ENCODE measurements at places on chromosomes 1 and 21. TPM values are rescaled to one million over a fixed set of nuclear protein-coding genes. Genes with fewer than 3 reads are reported as not detected.

DNA sequence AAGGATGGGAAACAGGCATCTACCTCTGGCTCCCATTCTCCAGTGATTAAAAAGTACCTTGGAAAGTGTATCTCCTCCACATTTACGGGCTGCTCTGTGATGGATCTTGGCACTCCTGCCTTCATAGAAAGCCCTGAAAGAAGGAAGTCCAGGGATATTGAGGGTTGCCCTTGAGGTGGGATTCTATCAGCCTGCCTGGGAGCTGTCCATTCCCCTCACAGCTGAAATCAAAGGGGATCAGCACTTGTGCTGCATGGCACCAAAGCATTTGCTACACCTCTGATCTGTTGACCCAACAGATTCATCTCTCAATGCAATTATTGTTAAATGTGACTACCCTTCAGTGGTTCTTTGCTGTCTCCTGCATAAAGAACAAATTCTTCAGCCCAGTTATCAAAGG lies 442.0 kb upstream of the RUNX1 start:
- no peak for DNase-seq

Gene RIPPLY3
- 0.47 TPM for total RNA-seq

Gene KLF18
- not detected for total RNA-seq

Gene FGR
- 3.5 TPM for total RNA-seq

DNA sequence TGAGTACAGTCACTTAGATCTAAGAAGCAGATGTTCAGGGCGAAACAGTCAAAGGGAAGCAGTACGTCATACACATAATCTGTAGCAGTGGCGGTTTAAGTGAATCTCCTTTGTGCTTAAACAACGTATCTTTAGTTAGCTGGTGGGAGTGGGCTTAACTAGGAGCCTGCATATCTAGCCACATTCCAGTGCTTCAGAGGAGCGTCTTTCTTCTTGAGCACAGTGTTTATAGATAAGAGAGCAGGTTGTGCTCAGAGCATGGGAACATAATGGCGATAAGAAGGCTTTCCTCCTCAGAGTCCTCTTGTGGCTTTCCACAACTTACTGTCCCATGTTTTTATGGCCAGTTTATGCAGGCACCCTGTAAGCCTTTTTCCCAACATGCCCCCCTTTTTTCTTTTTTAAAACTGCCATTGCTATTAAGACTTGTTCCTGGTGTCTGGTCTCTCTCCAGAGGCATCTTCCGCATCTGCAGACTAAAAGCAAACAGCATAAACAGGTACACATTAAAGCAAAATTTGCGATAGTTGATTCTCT lies 3.2 kb downstream of the DAP3 start:
- DNase-seq = no peak

GRCh38 chr1:168485048-168485447 lies 58.7 kb downstream of the XCL2 start:
- no peak for DNase-seq

Gene NUP210L
- not detected for total RNA-seq

DNA sequence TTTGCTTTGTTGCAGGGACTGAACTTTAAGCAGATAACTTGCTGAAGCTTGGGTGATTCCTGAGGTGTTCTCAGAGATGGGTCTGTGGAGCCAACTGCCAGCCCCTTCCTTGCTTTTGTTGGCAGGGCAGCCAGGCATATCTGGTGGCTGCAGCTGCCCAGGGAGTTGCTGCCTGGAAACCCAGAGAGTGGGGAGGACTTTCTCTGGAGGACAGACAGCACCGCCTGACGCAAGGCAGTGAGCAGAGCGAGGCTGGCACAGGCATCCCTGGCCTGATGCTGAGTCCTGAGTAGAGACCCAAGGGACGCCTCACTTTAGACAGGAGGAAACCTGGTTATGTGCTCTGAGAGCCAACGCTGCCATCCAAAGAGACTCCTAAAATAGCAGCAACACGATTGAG lies 9.8 kb upstream of the OLFML2B start:
- no peak for DNase-seq

DNA sequence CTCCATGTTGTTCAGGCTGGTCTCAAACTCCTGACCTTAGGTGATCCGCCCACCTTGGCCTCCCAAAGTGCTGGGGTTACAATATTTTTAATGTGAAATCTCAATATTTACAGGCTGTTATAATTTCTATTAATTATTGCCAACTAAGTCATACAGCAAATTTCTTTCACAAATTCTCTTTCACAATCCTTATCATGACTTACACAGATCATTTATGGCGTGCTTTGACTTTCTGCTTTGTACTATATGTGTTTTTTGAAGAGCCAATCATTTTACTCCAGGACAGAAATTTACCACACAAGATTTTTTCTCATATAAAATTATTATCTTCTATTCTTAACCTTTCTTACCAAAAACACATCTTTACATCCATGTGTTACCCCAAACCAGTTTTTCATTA lies 1729.9 kb downstream of the NCAM2 start:
- DNase-seq = no peak

- DNase-seq = no peak
These were observed 17.0 kb upstream of the IGSF21 start for GRCh38 chr1:18090636-18091035.

DNA sequence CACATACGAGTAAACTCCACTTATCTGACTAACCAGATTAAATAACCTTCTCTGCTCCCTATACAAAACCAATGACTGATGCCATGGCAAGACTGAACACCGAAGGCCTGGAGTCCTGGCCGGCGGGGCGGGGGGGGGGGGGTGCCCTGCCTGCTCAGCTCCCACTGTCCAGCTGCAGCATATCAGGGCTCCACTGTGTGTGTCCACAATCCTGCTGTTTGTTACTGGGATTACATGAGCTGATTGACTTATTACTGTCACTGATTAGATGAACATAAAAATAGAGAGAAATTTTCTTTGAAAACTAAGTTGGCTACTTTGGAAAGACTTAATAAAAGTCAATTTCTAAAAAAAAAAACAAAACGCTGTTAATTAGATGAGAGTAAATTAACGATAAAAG lies 24.9 kb downstream of the TMEM63A start:
- DNase-seq = no peak

GRCh38 chr1:8395433-8395866 lies 77.5 kb downstream of the SLC45A1 start:
- DNase-seq = no peak

Gene PDPN
- 16.9 TPM for total RNA-seq

Gene SMIM12
- total RNA-seq = 41.8 TPM

DNA sequence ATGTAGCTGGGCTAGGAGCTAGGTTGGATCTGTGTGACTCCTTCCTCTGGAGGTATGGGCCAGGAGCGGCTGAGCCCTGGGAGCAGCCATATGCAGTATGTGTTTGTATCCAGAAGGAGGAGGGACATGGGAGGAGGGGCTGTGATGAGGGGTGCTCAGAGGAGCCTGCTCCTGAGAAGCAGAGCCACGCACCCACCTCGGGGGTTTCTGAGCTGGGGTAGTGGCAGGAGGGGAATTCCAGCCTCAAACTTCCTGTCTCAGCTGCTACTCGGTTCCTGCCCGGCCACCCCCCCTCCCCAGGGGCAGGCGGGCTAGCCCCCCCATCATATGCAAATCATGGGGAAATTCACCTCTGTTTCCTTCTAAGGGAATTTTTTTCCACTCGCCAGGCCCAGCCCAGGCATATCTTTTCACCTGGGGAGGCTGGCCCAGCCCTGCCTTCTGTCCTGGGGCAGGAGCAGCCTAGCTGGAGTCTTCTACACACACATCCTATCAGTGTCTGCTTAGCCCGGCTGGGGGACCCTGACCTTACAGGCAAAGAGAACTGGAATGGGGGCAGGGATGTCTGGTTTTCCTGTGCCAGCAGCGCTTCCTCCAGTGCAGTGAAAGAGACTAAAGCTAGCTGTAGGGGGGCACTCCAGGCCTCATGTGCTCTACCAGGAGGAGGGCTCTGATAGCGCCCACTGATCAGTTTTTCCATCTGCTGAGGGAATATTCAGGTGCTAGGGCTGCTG lies 3.0 kb downstream of the ZC3H12A start:
- DNase-seq = no peak

GRCh38 chr1:31693231-31693630 lies 10.6 kb downstream of the COL16A1 start:
- no peak for DNase-seq

GRCh38 chr1:38101037-38101785 lies 54.6 kb upstream of the POU3F1 start:
- DNase-seq = no peak

DNA sequence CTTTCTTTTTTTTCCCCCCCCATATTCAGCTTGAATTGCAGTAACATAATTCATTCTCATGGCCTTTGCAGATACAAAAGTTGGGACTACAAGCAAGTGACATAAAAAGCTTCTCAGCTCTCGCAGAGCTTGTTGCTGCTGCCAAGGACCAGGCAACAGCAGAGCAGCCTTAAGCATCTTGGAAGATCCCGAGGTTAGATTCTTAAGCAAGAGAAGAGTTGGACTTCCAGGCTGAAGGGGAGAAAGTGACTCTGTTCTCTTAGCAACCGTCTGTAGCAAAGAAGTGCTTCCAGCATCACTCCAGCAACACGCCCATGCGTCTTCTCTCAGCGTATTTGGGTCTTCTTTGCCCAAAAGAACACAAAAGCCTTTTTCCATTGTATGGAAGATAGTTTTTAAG lies 20.7 kb downstream of the AGT start:
- no peak for DNase-seq

Gene RNF223
- 11.8 TPM for total RNA-seq

- DNase-seq = no peak
These were observed 39.0 kb upstream of the DPT start for GRCh38 chr1:168767894-168768584.

Gene AIRE
- not detected for total RNA-seq

Gene WNT3A
- total RNA-seq = 1.6 TPM

Gene MAP1LC3C
- total RNA-seq = 0.85 TPM

Gene CYP4B1
- total RNA-seq = 91.7 TPM

Gene LCE4A
- not detected for total RNA-seq

GRCh38 chr1:53266038-53266437 lies 27.7 kb upstream of the MAGOH start:
- DNase-seq = no peak

- no peak for DNase-seq
These were observed 221.0 kb upstream of the CSF3R start for GRCh38 chr1:36703526-36704208.

DNA sequence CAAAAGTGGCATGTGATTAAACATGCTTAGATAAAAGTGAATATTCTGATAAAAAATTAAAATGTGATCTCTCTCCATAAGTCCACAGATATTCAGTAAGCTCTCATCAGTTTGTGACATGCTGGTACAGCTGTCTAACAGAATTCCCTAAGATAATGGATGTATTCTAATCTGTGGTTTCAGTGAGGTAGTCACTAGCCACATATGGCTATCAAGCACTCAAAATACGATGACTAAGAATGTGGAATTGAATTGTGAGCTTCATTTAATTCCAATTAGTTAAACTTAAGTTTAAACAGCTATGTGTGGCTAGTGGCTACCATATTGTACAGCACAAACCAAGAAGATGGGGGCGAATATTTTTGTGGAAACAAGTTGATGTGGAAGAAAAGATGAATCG lies 4.1 kb upstream of the REG4 start:
- no peak for DNase-seq

GRCh38 chr1:193355178-193355577 lies 168.8 kb upstream of the B3GALT2 start:
- no peak for DNase-seq

Gene CACNA1S
- total RNA-seq = not detected

GRCh38 chr1:51120629-51121028 lies 18.6 kb downstream of the C1orf185 start:
- DNase-seq = no peak

DNA sequence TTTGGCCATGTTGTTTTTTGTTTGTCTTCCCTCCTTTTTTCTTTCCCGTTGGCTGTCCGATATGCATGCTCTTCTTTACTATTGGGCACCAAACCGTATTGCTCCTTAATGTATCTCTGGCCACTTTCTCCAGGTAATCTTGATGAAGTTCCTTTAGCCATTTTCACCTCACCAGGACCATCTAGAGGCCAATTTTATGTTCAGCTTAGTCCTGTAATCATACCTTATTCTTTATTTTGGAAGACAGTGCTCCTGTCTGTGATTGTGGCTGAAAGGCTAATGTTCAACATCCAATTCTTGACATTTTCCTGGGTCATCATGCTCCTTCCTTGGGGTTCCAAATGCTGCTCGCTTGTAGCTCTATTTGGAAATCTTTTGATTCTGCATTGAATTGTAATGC lies 169.5 kb downstream of the S1PR1 start:
- DNase-seq = no peak

DNA sequence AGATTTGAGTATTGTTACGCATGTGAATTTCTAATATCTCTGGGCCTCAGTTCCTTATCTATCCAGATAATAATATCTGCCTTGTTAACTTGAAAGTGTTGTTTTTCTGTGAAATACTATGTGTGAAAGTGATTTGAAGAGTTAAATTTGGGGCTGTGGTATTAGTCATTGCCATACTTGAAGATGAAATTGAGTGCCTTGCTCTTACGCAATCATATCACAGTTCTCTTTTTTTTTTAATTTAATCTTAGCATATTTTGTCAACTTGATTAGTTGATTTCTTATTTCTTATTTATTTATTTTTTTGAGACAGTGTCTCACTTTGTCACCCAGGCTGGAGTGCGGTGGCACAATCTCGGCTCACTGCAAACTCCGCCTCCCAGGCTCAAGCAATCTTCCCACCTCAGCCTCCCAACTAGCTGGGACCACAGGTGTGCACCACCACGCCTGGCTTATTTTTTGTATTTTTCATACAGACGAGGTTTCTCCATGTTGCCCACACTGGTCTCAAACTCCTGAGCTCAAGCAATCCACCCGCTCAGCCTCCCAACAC lies 31.0 kb downstream of the AGO4 start:
- no peak for DNase-seq

Gene TGFB2
- 1.9 TPM for total RNA-seq

DNA sequence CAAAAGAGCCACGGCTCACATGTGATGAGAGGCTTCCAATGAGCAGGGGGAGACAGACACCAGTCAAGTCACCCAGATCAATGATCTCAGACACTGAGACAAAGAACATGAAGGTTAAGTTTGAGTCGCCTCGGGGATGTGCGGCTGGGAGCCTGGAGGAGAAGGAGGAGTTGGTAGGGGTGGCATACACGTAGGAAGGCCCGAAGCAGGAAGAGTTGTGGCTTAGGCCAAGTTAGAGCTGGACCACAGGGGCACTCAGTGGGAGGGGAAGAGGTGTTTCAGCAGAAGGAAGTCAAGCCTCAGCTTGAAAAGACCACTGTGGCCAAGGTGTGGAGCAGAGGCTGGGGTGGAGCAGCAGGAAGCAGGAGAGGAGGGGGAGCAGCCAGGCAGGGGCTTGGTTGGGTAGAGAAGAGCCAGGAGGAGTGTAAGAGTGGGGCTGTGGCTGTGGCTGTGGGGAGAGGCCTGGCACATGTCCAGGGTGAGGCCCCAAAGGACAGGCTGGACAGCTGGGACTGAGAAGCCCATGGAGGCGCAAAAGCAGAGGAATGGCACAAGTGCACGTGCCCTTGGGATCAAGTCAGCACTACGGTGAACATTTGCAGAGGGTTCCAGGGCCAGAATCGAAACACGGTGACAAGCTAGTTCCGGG lies 27.6 kb downstream of the CTNNBIP1 start:
- no peak for DNase-seq

Gene KCNJ6
- not detected for total RNA-seq

Measured in esophagus squamous epithelium (tissue), 5 donors.